ENCODE measurements at places on chromosomes 1 and 21. TPM values are rescaled to one million over a fixed set of nuclear protein-coding genes. Genes with fewer than 3 reads are reported as not detected.

Gene FAM72A
- total RNA-seq: 10.8 TPM

DNA sequence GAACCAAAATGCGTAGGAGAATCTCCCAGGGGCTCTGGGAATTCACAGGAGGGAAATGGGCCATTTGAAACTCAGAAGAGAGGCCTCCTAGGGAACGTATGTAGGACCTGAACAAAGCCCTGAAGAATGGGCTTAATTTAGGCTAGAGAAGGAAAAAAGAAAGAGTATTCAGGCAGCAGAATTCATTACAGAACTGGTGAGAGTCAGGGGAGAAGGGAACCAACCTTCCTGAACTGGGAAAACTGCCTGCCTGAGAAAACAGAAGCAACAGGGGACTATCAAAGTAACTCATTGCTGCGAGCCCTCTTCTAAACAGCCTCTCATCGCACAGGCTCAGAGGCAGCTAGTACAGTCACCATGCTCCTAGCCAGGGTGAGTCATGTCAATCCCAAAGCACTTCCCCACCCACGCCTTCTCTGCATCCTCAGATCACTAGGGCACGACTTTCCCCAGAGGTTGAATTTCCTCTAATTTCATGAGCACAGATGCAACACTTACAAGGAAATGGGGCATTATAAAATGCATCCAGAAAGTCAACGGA is 98.1 kb downstream of the ADSS2 start:
- DNase-seq: no peak

GRCh38 chr1:19799230-19800075 is at the start of gene TMCO4:
Gene TMCO4 (minus strand): TSS chr1:19799916. CDS start chr1:19780758, 19,158 bp downstream.
- peak; percentile 60 for DNase-seq

GRCh38 chr1:16915627-16915973 is 6.1 kb upstream of the CROCC start:
- DNase-seq: no peak

GRCh38 chr1:192100686-192101468 is 57.4 kb upstream of the RGS18 start:
- no peak for DNase-seq
